ENCODE measurements at places on chromosomes 3 and 15. TPM values are rescaled to one million over a fixed set of nuclear protein-coding genes. Genes with fewer than 3 reads are reported as not detected.

PPM1L gene
- 2.6 TPM for polyA plus RNA-seq

GOLGA8G gene
- not detected for polyA plus RNA-seq

STT3B gene
- 29.0 TPM for polyA plus RNA-seq

DPPA2 gene
- polyA plus RNA-seq: not detected

AMIGO3 gene
- not detected for polyA plus RNA-seq
